Stimulated activated CD8-positive, alpha-beta memory T cell treated with anti-CD3 and anti-CD28 coated beads, Interleukin-15, amount 100 ng/mL, for 48 hours (primary cell): ENCODE measurements at places on chromosomes 13 and 19.

DNA sequence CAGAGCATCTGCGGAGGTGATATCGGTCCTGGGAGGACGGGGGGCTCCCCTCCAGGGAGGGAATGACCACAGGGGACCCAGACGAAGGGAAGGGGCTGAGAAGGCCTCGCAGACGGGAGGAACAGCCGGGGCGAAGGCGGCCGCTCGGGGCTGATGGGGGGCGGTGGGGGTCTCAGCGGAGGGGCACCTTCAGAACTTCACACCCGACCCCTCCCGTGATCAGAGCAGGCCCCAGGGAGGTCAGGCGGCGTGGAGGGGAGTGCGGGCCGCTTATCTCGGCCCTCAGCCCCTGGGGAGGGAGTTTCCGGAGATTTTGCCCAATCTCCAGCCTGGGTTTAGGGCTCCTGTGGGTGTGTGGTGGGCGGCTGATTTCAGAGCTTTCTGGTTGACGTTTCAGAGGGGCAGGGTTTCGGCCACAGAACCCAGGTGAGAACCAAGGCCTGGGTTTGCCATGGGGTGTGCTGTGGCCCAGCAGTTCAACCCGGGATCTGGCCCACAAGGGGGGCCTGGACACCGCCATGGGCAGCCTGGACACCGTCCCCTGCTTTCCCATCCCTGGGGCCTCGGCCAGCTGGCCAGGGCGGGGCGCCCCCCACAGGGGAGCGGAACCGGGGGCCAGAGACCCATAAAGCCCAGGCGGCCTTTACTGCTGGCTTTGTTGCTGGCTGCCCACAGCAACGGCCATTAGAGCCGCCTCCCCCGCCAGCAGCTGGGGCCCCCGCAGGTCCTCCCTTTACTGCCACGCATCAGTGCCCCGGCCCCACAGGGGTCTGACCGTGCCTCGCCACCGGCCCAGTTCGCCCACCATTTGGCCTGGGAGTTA is 29.0 kb downstream of the ARID3A start:
- DNase-seq, result no peak

GRCh38 chr19:40588110-40588854 is 11.6 kb downstream of the SHKBP1 start:
- DNase-seq, result no peak

GRCh38 chr19:49977076-49977475 is 16.1 kb upstream of the SIGLEC11 start:
- DNase-seq, result no peak

GRCh38 chr13:27170516-27171243 is 931 bp downstream of the USP12 start:
- no peak for DNase-seq

DNA sequence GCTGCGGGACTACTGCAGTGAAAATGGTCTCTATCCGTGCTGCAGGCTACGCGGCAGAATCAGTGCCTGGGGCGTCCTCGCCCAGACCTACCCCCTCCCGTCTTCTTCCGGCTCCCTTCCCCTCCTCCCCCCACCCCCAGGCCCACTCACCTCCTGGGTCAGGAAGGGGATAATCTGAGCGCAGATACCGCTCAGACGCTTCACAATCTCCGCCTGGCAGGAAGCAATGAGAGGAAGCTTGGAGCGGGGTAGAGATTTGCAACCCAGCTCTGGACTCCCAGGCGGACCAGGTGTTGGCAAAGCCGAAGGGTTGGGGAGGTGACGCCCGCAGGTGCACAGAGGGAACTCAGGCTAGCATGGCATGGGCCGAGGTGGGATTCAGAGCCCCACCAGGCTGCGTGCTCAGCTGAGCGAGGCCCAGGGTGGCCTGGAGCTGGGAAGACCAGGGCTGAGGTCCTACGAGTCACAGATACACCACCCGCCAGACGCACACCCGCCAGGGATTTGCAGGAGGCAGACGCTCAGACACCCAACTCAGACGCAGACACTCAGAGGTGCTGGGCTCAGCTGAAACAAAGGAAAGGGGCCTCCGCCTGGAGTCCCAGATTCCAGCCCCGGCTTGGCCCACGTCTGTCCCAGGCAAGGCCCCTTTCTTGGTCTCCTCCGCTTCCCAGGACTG is 4.1 kb downstream of the TLE2 start:
- DNase-seq, result no peak

- no peak for DNase-seq
These were observed 459.4 kb upstream of the PCDH20 start for GRCh38 chr13:61874970-61875579.

- DNase-seq, result no peak
These were observed 27.5 kb upstream of the TMEM255B start for GRCh38 chr13:113731192-113732175.

- DNase-seq, result no peak
These were observed 48.4 kb downstream of the CYP4F22 start for GRCh38 chr19:15556634-15557181.
